ENCODE measurements at places on chromosomes 1 and 21. TPM values are rescaled to one million over a fixed set of nuclear protein-coding genes. Genes with fewer than 3 reads are reported as not detected.

The RAVER2 gene
- total RNA-seq, result 17.7 TPM

GRCh38 chr1:87449348-87449963 is 120.8 kb downstream of the LMO4 start:
- H3K4me1 ChIP-seq, result no peaks in the 10 kb centered on the region
- peak; percentile 64 for DNase-seq
- no peak overlapping the region for H3K27ac ChIP-seq
- H3K36me3 ChIP-seq, result no peaks in the 10 kb centered on the region

DNA sequence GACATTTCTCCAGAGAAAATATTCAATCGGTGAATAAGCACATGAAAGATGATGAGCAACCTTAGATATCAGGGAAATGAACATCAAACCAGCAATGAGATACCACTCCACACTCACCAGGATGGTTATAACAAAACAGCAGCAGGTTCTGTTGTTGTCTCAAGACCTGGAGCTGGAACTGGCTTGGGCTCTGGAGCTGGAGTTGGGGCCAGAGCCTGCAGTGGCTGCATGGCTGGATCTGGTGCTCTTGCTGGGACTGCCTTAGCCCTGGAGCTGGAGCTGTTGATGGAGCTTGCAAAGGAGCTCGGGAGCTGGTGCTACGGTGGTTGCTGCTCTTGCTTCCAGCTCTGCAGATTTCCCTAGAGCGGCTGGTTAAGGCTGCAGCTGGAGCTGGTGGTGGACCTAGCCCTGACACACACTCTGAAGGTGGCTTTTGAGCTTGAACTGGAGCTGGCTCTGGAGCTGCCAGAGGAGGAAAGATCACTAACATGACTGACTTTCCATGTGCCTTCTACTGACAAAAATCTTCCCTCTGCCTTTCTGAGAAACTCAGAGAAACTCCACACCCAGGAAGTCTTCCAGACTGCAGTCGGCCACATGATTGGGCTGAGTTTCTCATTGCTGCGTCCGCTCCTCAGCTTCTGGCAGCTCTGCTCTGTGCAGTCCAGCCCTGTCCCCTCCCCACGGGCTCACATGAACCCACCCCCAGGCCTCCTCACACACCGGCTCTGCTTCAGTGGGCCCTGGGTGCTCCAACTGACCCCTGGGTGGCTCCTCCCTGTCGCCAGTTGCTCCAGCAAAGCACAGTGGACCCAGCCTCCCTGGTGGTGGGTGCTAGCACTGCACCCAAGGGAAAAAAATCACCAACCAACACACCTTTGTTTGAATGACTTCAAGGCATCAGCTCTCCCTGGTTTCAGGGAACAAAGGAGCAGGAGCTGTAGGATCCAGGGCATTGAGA is 139.1 kb upstream of the FMN2 start:
- no peaks in the 10 kb centered on the region for H3K27me3 ChIP-seq
- H3K27ac ChIP-seq, result no peak overlapping the region
- DNase-seq, result no peak
- no peak overlapping the region for H3K4me3 ChIP-seq
- H3K36me3 ChIP-seq, result no peaks in the 10 kb centered on the region

The DCST1 gene
- total RNA-seq, result not detected

The OR6N1 gene
- not detected for total RNA-seq

GRCh38 chr21:41725421-41726031 is 41.3 kb downstream of the RIPK4 start:
- H3K4me1 ChIP-seq, result peaks cover 17% of the 10 kb centered on the region
- H3K27me3 ChIP-seq, result no peaks in the 10 kb centered on the region
- no peak for DNase-seq
- no peaks in the 10 kb centered on the region for H3K36me3 ChIP-seq

GRCh38 chr1:165257969-165258459 is 98.5 kb downstream of the LMX1A start:
- peak; percentile 71 for DNase-seq
- no peaks in the 10 kb centered on the region for H3K36me3 ChIP-seq
- no peaks in the 10 kb centered on the region for H3K4me1 ChIP-seq
- no peak overlapping the region for H3K4me3 ChIP-seq

The TMEM82 gene
- total RNA-seq, result not detected

DNA sequence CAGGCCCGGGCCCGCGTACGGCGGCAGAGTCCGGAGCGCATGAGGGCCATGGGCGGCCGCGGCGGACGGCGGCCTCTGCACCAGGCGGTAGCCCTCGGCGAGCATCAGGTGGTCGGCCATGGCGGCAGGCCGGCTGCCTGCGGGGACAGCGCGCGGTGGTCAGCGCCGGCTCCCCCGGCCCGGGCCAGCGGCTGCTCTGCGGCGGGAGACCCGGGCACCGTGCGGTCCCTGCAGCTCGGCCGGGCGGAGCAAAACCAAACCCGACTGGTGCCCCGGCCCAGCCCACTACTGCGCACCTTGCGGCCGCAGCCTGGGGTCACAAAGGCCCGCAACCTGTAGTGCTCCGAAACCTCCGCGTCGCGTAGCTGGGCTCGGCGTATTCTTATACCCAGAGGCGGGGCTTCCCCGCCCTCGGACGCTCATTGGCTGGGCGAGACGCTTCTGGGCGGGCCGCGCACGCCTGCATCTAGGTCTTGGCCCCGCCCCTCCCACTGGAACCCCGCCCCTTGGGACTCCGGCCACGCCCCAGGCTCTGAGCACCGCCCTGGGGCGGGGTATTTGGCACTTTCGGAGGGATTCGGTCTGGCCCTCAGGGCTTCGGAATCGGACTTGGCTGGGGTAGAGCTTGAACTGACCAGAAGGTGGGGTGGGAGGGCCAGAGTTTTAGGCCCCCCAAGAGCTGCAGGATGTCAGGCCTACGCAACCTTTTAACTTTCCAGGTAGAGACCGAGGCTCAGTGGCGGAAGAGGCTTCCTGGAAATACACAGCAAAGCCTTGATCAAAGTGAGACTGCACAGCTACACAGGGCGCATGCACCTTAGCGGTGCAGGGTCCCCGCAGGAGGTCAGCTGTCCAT is at the start of gene CITED4:
Gene CITED4 (minus strand): TSS at position 356 of the 856 bp plus-strand sequence. CDS start 236 bp downstream, at position 120.
- no peaks in the 10 kb centered on the region for H3K27me3 ChIP-seq
- peak within 1 kb of the TSS; percentile 87 for H3K27ac ChIP-seq
- H3K4me3 ChIP-seq, result peak within 1 kb of the TSS; percentile 97
- no peaks in the 10 kb centered on the region for H3K36me3 ChIP-seq
- peak; percentile 82 for DNase-seq

DNA sequence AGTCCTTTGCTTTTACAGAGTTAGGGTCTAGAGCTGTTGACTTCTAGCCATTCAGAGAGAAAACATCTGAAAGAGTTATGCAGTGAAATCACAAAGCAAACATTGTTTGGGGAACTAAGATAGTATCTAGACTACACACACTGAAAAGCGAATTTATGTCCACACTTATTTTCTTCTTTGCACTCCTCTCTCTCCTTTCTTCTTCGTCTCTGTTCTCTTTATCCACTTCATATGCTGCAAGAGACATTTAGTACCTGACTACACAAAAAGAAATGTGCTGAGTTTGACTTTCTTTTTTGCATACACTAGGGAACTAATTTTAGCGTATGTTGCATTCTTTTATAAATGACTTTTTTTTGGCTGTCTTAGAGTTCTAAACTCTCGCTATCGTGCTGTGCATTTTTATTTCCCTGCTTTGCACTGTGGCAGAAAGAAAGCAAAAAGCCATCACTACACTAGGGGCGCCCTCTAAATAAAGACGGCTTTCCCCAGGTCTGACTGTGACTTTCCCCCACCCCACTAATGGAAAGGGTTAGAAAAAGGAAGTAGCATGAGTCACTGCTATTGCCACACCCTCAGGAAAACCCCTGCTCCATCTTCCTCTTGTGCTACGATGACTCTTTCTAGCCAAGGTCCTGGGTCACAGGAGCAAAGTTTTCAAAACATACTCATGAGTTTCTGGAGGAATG is 65.7 kb downstream of the MAP3K7CL start:
- peak overlapping the region; percentile 46 for H3K4me3 ChIP-seq
- H3K27ac ChIP-seq, result peak overlapping the region; percentile 65
- no peaks in the 10 kb centered on the region for H3K4me1 ChIP-seq
- H3K36me3 ChIP-seq, result no peaks in the 10 kb centered on the region
- H3K27me3 ChIP-seq, result no peaks in the 10 kb centered on the region
